Activated naive CD8-positive, alpha-beta T cell treated with anti-CD3 and anti-CD28 coated beads for 36 hours (primary cell): ENCODE measurements at places on chromosomes 4 and X. TPM values are rescaled to one million over a fixed set of nuclear protein-coding genes. Genes with fewer than 3 reads are reported as not detected.

Gene XPNPEP2
- total RNA-seq, result 0.32 TPM

Gene CD38
- total RNA-seq, result 40.3 TPM

Gene TLR2
- total RNA-seq, result 1.2 TPM

GRCh38 chr4:3524920-3525319, 7.3 kb downstream of the LRPAP1 start:
- H3K36me3 ChIP-seq, result no peaks in the 10 kb centered on the region
- H3K4me1 ChIP-seq, result peaks cover 3% of the 10 kb centered on the region

GRCh38 chrX:10619425-10620046, 849 bp downstream of the MID1 start:
- no peak for DNase-seq
- H3K4me3 ChIP-seq, result peak overlapping the region; percentile 70
- H3K27me3 ChIP-seq, result peaks cover 54% of the 10 kb centered on the region
- peaks cover 7% of the 10 kb centered on the region for H3K4me1 ChIP-seq
- H3K27ac ChIP-seq, result no peak overlapping the region

DNA sequence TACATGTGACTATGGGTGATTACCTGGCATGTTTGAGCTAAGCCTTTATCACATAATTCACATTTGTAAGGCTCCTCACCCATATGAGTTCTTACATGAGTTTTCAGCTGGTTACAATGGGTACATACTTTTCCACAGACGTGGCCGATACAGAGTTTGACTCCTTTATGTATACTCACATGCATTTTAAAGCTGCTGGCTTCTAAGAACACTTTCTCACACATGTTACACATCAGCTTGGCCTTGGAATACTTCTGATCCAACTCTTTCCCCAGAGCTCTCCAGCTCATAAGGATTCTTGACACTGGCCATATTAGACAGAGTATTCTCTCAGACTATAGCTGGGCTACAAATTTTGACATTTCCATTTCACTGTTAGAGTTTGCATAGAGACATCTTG, 66.3 kb downstream of the TAB3 start:
- no peak overlapping the region for H3K27ac ChIP-seq
- no peak for DNase-seq
- no peaks in the 10 kb centered on the region for H3K27me3 ChIP-seq
- peaks cover 14% of the 10 kb centered on the region for H3K4me1 ChIP-seq
- peaks cover 7% of the 10 kb centered on the region for H3K36me3 ChIP-seq

DNA sequence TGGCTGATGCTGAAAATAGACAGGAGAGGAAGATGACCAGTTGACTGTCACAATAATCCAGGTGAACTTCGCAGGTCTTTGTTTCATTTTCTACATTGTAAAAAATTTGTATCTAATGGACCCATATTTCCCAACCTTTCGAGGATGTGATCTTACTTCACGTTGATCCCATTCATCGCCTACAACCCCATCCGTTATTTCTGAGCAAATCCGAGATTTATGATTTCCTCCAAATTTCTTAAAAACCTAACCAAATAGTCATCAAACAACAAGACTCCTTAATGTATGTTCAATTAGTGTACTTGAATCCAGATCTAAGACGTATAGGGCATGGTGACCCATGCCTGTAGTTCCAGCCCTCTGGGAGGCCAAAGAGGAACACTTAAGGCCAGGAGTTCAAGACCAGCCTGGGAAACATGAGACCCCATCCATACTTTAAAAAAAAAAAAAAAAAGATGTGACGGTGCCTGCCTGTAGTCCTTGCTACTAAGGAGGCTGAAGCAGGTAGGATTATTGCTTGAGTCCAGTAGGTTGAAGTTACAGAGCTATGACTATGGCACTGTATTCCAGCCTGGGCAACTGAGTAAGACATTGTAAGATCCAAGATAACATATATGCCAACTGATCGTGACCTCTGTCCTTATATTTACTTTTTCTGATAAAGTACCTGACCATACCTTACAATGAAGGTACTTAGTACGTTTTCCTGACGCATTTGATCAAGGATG, 5.7 kb downstream of the RPL9 start:
- no peak for DNase-seq
- H3K4me3 ChIP-seq, result peak overlapping the region; percentile 32
- peaks cover 77% of the 10 kb centered on the region for H3K36me3 ChIP-seq
- H3K4me1 ChIP-seq, result peaks cover 57% of the 10 kb centered on the region

DNA sequence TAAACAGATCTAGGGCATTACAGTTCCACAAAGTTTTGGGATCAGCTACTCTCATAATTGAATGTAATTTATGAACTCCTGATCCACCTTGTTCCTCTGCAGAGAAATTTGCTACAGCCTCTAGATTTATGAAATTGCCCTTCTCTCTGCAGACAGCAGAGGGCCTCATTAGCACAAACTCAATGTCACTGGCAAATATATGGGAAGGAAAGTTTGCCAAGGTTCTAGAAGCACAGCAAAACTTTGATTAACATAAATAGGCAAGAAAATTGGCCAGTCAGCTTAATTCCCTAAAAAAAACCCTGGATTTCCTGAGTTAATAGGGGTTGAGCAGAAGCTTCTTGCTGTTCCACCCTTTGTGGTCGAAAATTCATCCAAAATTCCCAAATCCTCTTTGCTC, 31.5 kb downstream of the PRPS1 start:
- peaks cover 6% of the 10 kb centered on the region for H3K4me1 ChIP-seq
- H3K36me3 ChIP-seq, result no peaks in the 10 kb centered on the region
- DNase-seq, result no peak

DNA sequence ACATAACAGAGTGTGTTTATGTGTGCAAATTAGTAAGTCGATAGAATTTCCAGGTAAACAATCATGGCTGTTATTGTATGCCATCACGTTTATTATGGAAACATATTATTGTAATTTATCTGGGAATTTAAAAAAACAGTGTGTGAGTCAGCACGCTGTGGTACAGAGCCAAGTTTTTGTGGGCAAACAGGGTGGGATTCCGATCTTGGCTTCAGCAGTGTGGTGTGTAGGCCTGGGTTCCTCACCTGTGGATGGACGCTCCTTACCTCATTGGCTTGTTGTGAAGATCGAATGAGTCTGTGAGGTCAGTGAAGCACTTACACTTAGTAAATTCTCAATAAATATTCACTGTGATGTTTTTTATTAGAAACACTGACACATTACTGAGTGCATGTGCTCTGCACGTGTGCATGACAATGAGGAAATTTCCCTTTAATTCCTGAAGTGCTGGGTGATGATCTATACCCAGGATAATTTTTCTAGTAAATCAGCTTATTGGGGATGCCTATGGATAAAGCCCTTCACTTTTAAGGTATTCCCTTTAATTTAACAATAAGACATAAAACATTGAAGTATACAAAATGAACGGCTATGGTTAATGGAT, 36.4 kb downstream of the SLIT2 start:
- no peaks in the 10 kb centered on the region for H3K36me3 ChIP-seq
- H3K27me3 ChIP-seq, result no peaks in the 10 kb centered on the region
- DNase-seq, result no peak
- H3K4me1 ChIP-seq, result no peaks in the 10 kb centered on the region
- H3K27ac ChIP-seq, result no peak overlapping the region
